M059J (cell line): ENCODE measurements at places on chromosomes 7 and 10.

GRCh38 chr10:93630625-93631557, 18.6 kb downstream of the PDE6C start:
- no peak for DNase-seq

GRCh38 chr7:92523110-92523509, 5.2 kb downstream of the PEX1 start:
- DNase-seq, result no peak

DNA sequence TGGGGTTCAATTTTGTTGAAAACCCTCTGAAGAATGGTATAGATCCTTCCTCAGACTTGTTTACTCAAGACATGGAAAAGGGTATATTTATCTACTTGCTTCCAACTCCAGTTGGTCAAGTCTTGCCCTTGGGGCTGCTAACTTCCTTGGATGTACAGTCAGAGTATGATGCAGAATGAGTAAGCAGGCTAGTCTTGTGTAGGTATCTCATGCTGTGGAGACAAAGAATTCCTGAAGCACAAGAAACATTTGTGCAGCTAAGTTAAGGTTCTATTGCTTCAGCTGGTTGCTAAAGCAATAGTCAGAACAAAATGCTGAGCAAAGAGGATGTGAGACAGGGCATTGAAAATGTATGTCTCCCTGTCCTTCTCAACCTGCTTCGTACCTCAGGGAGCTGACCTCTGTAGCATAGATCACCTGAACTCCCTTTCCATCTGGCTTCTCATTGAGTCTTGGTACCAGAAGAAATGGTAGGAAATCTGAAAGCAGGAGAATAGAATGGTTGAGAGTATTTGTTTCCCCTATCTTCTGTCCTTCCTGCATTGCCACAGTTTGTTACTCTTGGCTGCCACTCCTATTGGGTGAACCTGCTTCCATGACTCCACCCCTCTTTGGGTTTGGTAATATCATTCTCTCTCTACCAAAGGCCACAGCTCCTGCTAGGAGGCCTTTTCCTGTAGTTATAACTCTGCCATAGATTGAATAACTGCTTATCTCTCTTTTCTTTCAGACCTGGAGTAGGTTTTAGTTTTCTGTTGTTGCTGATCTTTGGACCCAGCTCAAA, 346.0 kb downstream of the PHF14 start:
- peak; percentile 43 for DNase-seq

DNA sequence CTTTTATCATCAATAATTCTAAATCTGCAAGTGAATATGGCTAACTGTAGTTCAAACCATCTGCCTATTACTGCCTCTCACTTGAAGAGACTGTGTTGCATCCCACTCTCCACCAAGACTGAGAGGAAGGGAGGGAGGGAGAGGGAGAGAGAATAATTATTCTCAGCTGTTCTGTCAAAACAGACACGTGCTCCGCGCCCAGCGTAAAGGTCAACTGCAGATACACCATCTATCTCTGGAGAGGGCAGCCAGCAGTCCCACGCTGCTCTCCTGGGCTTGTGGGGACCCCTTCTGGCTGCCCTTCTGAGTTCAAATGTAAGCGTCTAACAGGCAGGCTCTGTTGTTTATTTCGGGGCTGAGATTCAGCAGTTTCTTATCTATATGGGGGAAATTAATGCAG, 625.5 kb upstream of the GALNT17 start:
- DNase-seq, result no peak

DNA sequence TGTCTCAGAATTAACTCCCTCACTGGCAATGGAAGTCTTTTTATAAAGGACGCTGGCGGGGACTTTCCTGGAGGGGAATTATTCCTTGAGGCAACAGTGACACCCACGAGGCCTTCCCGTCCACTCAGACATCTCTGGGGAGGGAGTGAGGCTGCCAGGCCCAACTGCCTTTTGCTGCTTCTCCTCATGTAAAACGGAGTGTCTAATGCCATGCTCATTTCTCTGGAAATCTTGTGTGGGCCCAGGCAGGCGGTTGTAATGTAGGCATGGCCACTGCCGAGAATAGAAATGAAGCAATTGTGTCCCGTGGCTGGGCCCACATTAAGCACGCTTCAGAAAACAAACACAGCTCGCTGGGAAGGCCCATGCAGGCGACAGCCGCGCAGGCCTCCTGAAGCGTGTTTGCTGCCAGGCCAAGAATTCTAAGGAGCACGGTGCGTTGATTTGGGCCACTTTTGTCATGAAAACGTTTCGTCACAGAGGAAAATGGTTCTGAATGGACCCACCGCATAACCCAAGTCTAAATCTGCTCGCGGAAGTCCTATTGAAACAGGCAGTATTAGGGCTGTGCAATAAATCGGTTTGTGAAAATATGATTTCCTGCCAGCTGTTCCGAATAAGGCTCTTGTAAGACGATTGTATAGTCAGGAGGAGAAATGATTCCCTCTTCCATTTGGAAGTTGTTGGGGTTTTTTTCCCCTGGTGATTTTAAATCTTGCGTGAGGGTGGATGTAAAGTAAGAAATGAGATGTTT, 104.2 kb upstream of the CHST15 start:
- no peak for DNase-seq

- DNase-seq, result no peak
These were observed 17.1 kb downstream of the GRID1 start for GRCh38 chr10:86349474-86349873.

DNA sequence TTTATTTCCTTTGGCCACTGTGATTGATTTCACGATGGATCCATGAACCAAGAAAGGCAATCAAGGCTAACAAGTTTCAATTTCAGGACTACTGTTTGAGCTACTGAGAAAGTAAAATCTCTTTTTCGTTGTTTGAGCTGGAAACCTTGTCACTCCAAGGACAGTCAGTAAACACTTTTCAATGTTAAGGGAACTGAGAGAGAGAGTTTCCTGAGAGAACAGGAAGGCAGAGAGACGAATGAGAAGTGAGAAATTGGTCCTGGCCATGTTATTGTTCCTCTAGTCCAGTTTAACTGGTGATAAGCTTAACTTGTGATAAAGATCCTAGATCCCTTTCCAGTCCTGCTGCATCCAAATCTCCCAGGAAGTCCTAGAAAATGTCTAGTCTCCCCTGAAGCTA, 909 bp upstream of the AKR1D1 start:
- no peak for DNase-seq

DNA sequence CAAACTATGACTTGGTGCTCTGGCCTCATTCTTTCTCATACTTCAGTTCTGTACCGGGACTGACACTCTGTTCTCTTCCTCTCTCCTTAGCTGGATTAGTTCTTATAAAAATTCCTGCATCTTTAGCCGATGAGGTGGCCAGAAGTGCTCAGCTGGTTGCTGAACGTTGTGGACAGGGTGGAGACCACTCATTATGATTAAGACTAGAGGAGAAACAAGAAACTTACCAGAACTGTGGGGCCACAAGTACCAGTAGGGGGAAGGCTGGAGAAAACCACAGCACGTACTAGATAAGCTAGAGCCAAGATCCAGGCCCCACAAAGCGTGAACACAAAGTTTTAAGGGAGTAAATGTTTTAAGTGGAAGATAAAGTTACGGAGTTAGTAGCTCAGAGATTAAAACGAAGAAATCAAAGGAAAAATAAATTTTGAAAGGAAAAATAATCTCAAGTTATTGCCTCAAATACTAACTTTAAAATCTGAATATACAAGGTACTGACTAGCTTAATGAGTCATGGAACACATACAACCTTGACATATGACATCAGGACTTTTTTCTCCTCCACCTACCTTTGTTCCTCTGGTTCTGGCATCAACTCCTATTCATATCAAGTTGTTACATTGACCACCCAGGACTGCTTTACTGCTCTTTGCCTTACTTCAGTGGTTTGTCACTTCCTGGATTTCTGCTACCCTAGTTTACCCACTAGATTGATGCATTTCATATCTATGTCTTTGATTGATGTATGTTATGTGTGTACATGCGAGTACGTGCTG, 469.0 kb downstream of the TFEC start:
- DNase-seq, result peak; percentile 8

DNA sequence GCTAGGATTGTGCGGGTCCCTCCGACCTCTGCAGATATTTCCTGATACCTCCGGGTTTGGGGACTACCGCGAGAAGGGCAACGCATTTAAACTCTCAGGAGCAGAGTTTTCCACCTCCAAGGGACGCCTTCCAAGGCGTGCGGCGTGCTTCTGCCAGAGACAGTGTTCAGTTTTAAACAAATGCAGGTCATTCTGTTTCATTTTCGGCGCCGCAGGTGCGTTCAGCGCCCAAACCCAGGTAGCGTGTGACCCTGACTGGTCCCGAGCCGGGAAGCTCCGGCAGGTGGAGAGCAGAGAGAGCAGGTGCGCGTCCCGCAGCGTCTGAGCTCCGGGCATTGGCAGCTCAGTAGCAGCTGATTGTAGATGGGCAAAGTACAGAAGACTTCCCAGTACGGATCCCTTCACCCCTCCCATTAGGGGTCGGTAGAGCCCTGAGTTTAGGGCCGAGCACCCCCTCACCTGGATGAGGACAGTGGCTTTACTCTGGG, 1.4 kb upstream of the CYP26A1 start:
- DNase-seq, result no peak

GRCh38 chr7:76193466-76193865, 8.2 kb upstream of the SRRM3 start:
- peak; percentile 21 for DNase-seq

DNA sequence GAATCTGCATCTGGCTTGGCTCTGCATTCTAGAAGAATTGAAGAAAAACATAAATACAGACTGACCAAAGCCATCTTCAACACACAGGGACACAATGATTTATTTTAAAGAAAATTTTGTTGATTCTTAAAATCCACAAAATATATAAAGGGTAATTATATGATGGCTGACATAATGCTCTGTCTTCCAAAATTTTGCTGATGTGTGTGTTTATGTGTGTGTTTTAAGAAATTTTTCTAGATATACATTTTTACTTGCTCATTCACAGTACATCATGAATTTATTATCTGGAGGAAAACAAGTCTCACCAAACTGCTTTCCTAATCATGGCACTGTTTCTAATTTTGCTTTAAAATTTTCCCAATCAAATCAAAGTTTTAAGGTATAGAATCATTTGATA, 442.6 kb downstream of the PARD3 start:
- no peak for DNase-seq

DNA sequence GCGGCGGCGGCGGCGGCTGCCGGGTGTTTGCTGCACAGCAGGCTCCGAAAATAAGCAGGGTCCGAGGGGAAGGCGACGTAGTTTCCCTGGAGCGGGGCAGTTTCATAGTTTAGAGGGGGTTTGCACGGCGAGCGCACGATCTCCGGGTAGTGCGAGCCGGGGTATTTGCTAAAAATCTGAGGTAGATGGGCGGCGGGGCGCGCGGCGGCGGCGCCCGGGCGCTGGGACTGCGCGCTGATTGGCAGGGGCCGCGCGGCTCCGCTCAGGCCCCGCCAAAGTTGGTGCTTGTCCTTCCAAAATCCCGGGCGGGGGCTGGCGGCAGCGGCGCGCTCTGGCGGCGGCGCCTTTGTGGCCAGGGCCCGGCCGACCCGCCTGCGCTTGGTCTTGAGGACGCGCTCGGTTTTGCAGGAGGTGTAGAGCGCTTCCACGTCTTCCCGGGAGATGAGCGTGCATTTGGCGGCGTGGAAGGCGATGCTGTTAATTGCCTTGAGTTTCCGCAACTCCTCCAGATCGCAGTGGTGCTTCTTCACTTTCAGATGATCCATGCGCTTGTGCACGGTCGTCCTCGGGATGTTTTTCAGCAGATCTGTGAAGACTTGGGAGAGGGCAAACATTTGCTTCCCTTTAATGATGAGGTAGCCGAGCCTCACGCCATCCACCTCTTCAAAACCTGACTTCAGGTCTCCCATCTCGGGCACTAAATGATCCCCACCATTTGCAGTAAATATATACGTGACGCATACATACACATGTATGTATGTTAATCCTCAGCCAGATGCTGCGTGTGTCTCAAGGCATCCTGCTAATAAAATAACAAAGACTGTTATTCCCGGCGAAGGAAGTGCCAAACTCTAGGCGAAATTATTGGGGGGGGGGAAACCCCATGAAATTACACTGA, 8.1 kb downstream of the SKIDA1 start:
- peak; percentile 58 for DNase-seq

GRCh38 chr7:134742688-134743350, 36.6 kb upstream of the CALD1 start:
- peak; percentile 68 for DNase-seq

GRCh38 chr10:126565871-126566270, 104.6 kb downstream of the C10orf90 start:
- DNase-seq, result no peak

GRCh38 chr7:106056513-106057203, 55.5 kb downstream of the SYPL1 start:
- peak; percentile 73 for DNase-seq

DNA sequence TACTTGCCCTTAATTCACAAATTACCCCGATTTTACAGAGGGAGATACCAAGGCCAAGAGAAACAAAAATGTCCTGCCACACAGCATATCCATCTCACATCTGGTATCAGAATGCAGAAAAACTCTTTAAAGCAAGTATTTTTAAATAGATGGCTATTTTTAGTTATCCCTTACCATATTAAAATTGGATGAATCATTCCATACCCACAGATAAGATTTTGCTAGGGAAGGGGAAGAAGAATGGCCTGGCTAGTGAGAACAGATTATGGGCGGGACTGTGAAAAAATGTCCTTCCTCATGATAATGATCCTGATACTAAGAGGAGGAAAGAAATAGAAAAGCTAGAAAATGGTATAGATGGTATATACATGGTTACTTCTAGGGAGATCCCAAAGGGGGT, 80.6 kb upstream of the GATAD1 start:
- DNase-seq, result peak; percentile 5

DNA sequence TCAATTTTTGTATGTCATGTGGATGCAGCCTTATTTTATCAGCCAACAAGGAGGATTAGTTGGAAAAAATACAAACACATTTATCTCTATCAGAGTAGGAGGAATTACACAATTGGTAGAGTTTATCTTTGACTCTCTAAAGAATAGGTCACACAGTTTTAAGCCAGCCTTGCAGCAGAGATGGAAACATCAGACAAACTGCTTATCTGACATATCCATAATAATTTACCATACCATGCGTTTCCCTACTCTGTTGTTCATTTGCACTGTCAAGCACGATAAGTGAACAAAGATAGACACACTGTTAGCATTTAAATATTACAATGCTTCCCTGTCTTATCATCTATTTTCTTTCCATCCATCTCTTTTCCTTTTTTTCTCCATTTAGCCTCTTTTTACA, 283.7 kb upstream of the SMIM30 start:
- DNase-seq, result no peak

DNA sequence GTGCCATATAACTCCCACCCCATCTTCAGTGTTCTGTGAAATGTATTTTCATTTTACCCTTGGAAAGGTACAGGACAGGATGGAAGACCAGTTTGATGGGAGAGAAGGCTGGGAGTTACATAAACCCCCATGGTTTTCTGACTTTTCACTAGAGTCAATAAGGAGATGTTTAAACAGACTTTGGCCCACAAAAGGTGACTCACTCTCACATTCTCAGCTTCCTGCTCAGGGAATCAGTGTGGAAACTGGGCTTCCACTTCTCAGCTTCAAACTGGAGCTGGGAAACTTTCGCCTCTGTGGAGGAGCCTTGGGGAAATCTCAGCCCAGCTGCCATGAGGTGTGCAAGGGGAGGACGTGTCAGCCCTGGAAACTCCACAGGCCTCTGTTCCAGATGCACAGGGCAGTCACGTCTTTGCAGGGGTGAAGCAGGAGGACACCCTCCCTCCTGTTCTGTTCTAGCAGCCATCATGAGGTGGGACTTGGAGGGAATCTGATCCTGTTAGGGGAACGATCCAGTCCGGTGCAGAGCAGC, 560.5 kb upstream of the GALNT17 start:
- peak; percentile 76 for DNase-seq

GRCh38 chr7:76515999-76516443, 5.7 kb downstream of the UPK3B start:
- peak; percentile 55 for DNase-seq
